ENCODE measurements at places on chromosomes 5 and 9.

DNA sequence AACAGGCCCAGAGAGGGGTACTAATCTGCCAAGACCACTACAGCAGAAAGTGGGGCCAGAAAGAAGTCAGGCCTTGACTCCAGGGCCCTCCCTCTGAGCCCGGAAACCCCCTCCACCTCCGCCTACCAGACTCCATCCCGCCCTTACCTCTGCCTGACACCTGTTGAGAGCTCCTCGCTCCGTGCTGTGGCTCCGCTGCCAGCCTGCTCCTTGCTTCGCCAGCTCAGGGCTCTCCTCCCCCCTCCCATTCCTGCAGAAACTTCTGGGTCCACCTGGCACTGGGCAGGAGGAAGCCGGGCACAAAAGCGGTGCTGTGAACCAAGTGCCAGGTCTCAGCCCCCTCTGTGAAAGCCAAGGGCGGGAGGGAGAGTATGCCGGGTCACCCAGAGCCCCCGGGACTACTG is 6.4 kb upstream of the ST6GALNAC6 start:
- no peak for DNase-seq

- DNase-seq, result no peak
Observed at GRCh38 chr5:168851902-168852321, 272.7 kb upstream of the PANK3 start.

DNA sequence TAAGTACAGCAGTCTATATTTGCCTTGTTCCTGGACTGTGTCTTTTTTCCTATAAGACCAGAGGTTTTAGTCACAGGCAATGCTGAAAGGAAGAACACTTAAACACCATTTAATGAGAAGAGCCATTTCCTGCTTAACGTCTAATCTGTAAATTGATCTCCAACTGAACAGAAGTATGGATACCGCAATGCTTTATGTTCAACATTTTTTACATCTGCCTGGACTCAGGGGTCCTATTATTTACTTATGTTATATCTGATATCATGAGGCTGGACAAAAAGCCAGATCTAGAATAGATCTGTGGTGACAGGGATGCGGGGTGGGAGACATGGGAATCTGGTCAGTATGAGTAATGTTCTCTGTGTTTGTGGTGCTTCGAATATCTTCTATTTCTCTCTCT is 334.6 kb upstream of the MPDZ start:
- DNase-seq, result no peak

GRCh38 chr5:31942546-31942945 is 231.6 kb downstream of the GOLPH3 start:
- DNase-seq, result no peak

DNA sequence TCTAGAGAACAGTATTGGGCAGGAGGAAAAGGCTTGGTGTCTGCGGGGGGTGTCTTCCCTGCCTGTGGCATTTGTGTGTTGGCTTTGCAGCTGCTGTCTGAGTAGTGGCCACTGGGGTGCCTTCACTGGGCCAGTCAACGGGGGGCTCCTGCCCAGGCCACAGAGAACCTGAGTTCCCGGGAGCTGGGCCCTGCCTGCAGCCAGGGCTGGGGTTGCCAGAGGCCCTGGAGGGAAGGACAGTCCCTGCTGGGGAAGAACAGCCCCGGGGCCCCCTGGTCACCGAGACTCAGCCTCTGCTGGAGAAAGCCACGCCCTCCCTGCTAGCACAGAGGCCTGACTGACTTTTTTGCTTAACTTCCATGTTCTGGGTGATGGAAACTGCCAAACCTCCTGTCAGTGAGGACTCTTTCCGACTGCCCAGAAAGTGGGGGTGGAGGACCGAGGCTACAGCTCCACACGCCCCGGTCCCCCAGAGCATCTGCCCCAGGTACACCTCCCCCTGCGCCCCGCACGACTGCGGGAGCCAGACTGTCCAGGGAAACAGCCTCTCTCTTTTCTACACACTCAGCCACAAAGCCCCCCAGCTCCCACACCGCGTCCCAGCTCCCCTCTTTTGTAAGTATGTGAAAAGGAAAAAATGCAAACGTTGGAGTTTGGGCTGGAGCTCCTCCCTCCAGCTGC is 133.4 kb downstream of the DAB2IP start:
- DNase-seq, result no peak

- DNase-seq, result no peak
Observed at GRCh38 chr5:3429962-3430361, 165.7 kb upstream of the IRX1 start.

- no peak for DNase-seq
Observed at GRCh38 chr9:91458906-91459305, 35.3 kb upstream of the NFIL3 start.

DNA sequence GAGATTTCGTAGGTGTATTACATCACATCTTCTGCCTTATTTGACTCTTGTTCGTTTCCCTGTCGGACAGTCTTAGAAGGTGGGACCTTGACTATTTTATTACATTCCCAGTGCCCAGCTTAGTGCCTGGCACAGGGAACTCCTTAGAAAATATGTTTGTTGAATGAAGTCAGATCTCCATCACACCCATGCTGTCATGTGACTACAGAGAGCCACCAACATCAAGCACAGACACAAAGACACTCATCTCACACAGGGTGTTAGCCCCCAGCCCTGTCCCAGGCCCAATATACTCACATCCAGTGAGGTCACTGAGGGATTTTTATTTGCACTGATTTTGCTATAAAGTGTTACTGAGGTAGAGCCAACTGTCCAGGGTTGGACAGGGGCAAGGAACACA is 692 bp upstream of the SRA1 start:
- no peak for DNase-seq

- peak; percentile 42 for DNase-seq
Observed at GRCh38 chr5:131589510-131590348, 45.3 kb downstream of the RAPGEF6 start.

DNA sequence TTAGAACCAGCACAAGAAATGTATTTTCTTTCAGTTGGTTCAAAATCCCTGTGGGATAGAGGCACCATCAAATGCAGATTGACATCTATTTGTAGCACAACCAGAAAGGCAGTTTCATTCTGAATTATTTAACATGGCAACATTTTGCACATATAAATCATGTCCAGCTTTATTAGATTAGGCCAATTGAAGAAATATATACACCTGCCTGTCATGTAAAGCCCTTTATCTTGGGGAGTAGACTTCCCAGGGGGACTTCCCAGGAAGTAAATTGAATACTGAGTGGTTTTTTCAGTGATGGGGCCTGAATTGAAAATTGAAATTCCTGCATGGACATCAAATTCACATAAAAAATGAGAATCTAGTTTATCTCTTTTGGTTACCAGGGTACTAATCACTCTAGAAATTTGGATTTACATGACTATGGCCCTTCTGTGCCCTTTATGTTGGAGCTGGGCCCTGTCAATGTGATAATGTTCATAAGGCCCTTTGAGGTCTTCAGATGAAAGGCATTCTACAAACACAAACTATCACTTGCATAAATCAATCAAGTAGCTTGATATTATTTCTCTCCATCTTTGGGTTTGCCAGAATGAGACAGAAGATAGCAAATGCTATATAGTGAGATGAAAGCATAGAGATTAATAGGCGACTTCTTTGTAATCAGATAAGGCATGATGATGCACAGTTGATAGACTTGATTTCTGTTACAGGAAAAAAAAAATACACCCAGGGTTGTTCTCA is 26.2 kb upstream of the ZNF608 start:
- DNase-seq, result no peak

- no peak for DNase-seq
Observed at GRCh38 chr5:178818094-178818493, 41.7 kb upstream of the ZNF354B start.

GRCh38 chr5:30195036-30195435 is 998.5 kb upstream of the CDH6 start:
- no peak for DNase-seq

Measured in HCEC 1CT (cell line).